Panc1 (cell line): ENCODE measurements at places on chromosomes 3 and 15.
A peak's percentile ranks its signal among the peaks of the same experiment; 100 is the strongest.

- H3K27me3 ChIP-seq: no peaks in the 10 kb centered on the region
- DNase-seq: no peak
- peak overlapping the region; percentile 60 for H3K27ac ChIP-seq
- no peaks in the 10 kb centered on the region for H3K36me3 ChIP-seq
- peaks cover 5% of the 10 kb centered on the region for H3K4me1 ChIP-seq
Measured at GRCh38 chr15:45167631-45168205, 20.0 kb downstream of the SHF start.

DNA sequence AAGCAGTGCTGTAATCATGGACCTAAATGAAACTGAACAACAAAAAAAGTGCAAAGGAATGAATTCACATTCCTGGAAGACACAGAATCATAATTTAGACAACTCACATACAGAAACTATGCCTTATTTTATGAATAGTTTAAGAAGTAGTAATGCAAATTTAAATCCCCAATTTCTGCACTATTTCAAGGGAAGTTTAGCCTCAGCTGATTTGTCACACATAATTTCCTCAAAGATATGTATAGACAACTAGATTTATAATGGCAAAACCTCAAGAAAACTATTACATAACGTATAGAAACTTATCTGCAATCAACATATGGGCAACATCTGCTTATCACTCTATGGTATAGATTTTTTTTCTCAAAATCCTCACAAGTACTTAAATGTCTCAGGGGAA lies 7.8 kb upstream of the PTX3 start:
- no peak overlapping the region for H3K4me3 ChIP-seq
- H3K4me1 ChIP-seq: no peaks in the 10 kb centered on the region
- DNase-seq: no peak
- H3K27me3 ChIP-seq: peaks cover 5% of the 10 kb centered on the region; the same call in 1 of the 2 replicates

DNA sequence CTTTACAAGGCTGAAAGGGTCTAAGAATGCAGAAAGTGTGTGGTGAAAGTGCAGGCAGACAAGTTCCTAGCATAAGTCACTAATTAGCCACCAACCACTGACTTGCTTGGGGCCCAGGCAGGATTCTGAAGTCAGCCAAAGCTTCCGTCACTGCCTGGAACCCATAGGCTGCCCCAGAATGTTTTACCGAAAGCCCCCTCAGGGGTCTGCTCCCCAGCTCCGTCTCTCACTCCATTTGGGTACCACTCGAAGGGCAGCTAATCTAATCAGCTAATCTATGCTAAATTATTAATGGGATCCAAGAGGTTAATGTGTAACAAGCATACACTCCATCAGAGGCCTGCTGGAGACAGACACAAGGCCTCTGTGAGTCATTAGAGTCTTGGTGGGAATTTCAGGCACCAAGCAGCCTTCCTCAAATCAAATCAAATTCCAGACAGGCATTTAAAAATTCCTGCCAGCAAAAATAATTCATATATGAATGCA lies 13.2 kb downstream of the ADAMTS9 start:
- no peak overlapping the region for H3K27ac ChIP-seq
- no peaks in the 10 kb centered on the region for H3K36me3 ChIP-seq
- H3K4me1 ChIP-seq: no peaks in the 10 kb centered on the region

DNA sequence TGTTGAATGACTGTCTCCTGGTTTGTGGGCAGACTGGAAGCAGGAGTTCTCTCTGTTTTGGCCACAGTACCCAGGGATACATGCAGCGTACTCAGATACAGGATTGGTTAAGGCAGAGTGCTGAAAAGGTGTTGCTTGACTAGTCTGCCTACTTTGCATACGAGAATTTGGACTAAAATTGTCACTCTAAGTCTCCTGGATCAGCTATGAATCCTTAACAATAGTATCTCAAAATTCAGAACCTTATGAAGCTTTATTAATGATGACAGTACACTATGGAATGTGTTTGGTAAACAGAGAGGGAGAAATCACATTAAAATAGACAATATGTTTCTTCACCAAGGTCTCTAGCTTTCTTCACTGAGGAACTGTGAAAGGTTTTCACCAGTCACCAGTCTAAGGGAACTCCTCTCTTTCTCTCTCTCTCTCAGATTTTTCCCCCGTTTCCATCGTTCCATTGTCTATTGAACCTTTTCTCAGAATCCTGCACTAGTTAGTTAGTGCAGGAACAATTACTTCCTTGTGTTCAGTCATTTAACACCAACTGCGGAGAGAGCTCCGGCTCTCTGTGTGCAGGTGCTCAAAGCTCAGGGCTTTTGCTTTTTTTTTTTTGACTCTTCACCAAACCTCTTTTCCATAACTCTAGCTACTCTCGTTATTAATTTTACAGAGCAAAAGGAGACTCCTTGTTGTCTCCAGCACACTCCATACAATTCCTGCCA lies 85.9 kb upstream of the FNDC3B start:
- DNase-seq: no peak
- H3K27me3 ChIP-seq: no peaks in the 10 kb centered on the region
- peaks cover 12% of the 10 kb centered on the region for H3K4me1 ChIP-seq
- peak overlapping the region; percentile 18; the same call in 1 of the 2 replicates for H3K27ac ChIP-seq
- no peak overlapping the region for H3K4me3 ChIP-seq

DNA sequence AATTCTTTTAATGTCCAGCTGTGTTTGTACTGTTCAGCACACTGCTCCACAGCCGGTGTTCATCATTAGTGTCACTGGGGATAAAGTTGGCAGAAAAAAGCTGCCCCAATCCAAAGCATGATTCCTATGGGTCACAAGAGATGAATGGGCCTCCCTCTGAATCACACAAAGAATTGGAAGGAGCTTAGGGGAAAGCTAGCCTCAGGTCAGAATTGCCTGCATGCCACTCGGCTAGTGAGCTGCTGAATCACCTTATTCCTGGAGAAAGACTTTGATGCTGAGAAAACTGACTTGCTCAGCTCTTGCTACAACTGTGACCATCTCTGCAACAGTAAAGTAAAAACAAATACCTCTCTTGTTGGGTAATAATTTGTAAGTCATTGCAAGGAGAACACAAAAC lies 3.5 kb downstream of the CCK start:
- H3K36me3 ChIP-seq: no peaks in the 10 kb centered on the region
- no peak overlapping the region for H3K4me3 ChIP-seq
- H3K27me3 ChIP-seq: peaks cover 19% of the 10 kb centered on the region

GRCh38 chr15:81411969-81412633 lies 38.1 kb upstream of the TMC3 start:
- no peak for DNase-seq
- H3K4me1 ChIP-seq: no peaks in the 10 kb centered on the region

GRCh38 chr3:30548600-30548999 lies 57.8 kb upstream of the TGFBR2 start:
- DNase-seq: no peak
- H3K4me3 ChIP-seq: no peak overlapping the region
- no peaks in the 10 kb centered on the region for H3K36me3 ChIP-seq

- peaks cover 4% of the 10 kb centered on the region; the same call in 1 of the 2 replicates for H3K4me1 ChIP-seq
- no peak overlapping the region for H3K4me3 ChIP-seq
- H3K27me3 ChIP-seq: no peaks in the 10 kb centered on the region
- H3K36me3 ChIP-seq: no peaks in the 10 kb centered on the region
Measured at GRCh38 chr15:74317820-74318375, 49.5 kb downstream of the CYP11A1 start.

- H3K4me3 ChIP-seq: no peak overlapping the region
- DNase-seq: no peak
- H3K36me3 ChIP-seq: no peaks in the 10 kb centered on the region; the same call in 1 of the 2 replicates
- peak overlapping the region; percentile 76 for H3K27ac ChIP-seq
- H3K27me3 ChIP-seq: no peaks in the 10 kb centered on the region
Measured at GRCh38 chr3:41933154-41933676, 28.7 kb downstream of the ULK4 start.

- no peak for DNase-seq
- H3K27me3 ChIP-seq: no peaks in the 10 kb centered on the region
- H3K4me1 ChIP-seq: no peaks in the 10 kb centered on the region
- H3K36me3 ChIP-seq: no peaks in the 10 kb centered on the region; the same call in none of the 2 replicates
- H3K27ac ChIP-seq: no peak overlapping the region
Measured at GRCh38 chr15:42716626-42717025, 20.3 kb downstream of the CDAN1 start.
